NCI-H1694 treated with DMSO at 0.1 percent for 48 hours (cell line): ENCODE measurements at places on chromosomes 12 and 14.
A peak's percentile ranks its signal among the peaks of the same experiment; 100 is the strongest.

GRCh38 chr14:94317259-94317658 lies 5.9 kb downstream of the SERPINA6 start:
- DNase-seq = no peak

GRCh38 chr12:76024102-76024781 lies 7.3 kb downstream of the PHLDA1 start:
- no peak for DNase-seq

DNA sequence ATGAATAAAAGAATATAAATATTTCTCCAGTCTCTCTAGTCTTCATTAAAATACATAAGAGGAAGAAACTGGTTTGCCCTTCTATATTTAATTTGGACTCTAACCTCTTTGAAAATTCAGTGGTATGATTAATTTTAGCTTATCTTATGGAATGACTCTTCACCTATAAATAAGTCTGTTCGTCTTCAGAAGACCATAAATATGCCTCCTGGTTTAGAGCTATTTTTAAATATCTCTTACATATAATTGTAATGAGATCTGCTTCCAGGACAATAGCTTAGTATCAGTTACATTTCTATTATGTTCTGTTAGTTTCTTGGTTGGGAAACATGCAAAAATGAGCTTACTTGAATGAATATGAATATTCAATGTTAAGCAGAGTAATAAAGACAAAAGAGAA lies 257.5 kb upstream of the HMGA2 start:
- DNase-seq = no peak

GRCh38 chr14:57933349-57933748 lies 67.5 kb upstream of the SLC35F4 start:
- no peak for DNase-seq

DNA sequence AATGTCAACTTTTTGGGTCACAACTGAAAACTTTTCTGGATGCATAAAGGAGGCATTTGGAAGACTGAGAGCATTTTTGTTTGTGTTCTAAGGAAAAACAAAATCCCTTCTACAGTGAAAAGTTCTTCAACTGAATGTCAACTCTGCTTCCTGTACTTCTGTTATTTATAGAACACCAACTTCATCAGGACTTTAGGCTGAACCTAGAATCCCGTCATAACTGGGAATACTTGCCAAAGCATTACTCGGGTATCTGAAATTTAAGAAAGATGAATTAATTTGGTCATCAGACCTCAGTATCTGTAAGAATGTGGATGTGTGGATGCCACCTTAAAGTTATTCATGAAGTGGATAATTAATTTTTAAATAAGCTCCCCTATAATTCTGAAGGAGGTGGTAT lies 73.2 kb downstream of the FERMT2 start:
- DNase-seq = no peak

DNA sequence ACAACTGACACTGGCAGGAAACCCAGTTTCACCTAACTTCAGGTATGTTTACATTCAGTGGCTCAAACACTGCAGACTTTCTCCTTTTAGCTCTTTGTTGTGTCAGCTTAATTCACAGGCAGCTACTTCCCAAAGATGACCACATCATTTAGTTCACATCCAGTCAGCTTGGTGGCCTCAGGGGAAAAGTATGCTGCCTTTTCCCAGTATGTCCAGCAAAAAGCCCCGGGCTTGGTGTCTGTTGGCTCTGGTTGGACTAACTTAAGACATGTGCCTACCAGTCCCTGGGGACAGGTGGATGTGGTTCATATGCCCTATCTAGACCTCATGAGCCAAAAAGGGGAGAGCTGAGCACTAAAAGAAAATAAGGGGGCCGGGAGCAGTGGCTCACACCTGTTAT lies 56.4 kb downstream of the GOLGA5 start:
- no peak for DNase-seq

- peak; percentile 62 for DNase-seq
Measured at GRCh38 chr12:104201238-104202001, 14.2 kb upstream of the TXNRD1 start.

GRCh38 chr14:92472860-92473259 lies 40.7 kb upstream of the RIN3 start:
- DNase-seq = no peak

DNA sequence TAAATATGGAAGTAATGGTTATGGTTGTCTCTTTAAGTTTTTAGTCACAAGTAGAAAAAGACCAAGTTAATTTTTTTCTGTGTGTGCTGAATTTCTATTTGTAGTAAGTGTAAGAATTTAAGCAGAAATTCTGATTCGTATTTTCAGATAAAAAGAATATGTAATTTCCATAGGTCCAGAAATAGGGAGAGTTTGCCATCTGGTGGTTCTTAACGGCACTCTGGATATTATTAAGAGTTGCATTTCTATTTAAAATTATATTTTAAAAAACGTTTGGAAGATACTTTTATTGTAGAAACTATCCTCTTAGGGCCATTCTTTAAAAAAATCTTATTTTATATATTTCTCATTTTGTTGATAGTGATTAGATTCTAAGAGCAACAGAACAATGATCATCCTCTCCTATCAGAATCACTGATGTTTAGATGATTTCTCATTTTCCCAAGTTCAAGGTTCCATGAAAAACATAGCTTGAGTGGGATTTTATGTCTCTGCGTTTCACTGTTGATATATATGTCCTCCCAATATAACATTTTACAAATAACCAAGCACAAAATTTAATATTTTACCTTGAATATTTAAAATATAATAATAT lies 88.3 kb downstream of the LRRK2 start:
- DNase-seq = peak; percentile 29

- DNase-seq = no peak
Measured at GRCh38 chr12:49960474-49961110, 1.1 kb upstream of the AQP5 start.

DNA sequence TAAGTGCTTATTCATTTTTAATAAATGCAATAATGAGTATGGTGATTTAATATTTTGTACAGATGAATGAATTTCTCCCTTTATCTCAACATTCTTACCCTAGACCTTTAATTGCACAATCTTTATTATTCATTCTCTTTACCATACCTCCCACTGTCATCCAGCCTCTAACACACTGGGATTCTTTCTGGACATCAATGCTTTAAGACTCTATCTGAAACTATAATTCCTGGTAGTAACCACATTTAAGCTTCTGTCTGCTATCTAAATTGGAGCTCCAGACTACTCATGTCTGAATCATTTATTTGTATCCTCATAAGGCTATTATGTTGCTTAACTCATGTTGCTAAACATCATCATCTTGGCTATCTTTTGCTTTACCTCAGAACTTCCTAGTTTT lies 270.2 kb downstream of the ALG10B start:
- DNase-seq = no peak

GRCh38 chr14:100045642-100046344 lies 19.4 kb upstream of the EVL start:
- DNase-seq = no peak

DNA sequence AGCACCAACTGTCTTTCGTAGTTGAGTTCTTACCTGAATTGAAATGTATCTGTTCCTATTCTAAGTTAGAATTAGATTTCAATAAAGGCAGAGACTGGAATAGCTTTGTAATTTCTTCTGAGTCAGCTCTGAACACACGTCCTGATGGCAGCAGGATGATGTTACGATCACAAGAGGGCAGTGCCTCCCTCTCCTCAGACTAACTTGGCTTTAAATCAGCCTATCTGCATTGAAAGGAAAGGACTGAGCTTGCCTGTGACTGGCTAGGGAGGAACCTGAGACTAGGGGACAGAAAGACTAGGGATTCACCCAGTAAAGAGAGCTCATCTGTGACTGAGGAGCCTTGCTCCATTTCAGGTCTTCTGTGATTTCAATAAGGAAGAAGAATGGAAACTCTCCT lies 323.7 kb upstream of the OR4E1 start:
- DNase-seq = no peak

DNA sequence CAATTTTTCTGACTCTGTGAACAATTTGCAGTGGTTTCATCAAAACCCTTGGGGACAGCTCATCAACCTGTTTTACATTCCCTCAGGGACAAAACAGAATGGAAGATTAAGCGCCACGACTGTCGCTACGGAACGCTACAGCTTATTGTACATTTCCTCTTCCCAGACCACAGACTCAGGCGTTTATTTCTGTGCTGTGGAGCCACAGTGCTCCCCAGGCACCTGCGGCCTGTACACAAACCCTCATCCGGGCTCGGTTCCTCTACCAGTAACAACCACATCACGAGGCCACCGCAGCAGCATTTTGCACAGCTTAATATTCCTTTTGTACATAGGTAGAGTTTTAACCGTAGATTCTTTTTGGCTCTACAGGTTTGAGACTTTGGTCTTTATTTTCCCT lies 397.4 kb upstream of the OR4E1 start:
- DNase-seq = no peak

- DNase-seq = no peak
Measured at GRCh38 chr12:5510251-5510805, 78.4 kb downstream of the NTF3 start.

GRCh38 chr14:95472819-95473251 lies 43.6 kb downstream of the SYNE3 start:
- no peak for DNase-seq

- DNase-seq = no peak
Measured at GRCh38 chr12:77229640-77230442, 164.5 kb upstream of the E2F7 start.

DNA sequence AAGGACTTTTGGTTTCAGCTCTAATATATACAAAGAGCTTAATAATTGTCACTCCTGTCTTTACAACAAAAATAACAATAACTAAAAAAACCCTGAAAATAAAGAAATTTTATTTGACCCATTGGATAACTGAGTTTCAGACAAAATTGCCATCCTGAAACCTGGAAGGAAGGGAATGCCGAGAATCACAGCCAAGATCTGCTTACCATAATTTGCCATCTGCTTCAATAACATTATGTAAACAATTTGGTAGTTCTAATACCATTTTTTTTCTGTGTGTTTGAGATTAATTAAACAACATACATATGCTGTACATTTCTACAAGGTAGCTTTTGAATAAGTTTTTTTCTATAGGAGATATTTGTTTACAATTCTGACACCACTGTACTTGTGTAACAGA lies 596.3 kb upstream of the MGAT4C start:
- peak; percentile 54 for DNase-seq

DNA sequence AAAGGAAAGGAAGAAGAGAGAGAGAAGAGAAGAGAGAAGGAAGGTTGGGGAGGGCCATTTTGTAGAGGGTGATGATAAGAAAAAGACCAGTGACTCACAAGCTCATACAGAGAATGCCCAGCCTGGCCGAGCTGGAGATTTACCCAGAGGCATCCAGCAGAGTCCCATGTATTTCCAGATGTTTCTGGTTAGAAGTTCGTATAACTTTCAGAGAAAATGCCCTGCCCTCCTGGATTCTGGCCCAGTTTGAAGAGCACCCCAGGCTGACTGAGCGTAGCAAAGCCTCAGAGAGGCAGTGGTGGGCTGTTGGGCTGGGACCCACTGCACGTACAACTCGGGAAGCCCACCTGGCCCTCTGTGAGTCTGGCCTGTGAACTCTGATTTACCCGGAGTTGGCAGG lies 221.8 kb downstream of the SLC41A2 start:
- DNase-seq = no peak

GRCh38 chr14:21106498-21107282 lies 5.8 kb downstream of the TMEM253 start:
- DNase-seq = peak; percentile 87

DNA sequence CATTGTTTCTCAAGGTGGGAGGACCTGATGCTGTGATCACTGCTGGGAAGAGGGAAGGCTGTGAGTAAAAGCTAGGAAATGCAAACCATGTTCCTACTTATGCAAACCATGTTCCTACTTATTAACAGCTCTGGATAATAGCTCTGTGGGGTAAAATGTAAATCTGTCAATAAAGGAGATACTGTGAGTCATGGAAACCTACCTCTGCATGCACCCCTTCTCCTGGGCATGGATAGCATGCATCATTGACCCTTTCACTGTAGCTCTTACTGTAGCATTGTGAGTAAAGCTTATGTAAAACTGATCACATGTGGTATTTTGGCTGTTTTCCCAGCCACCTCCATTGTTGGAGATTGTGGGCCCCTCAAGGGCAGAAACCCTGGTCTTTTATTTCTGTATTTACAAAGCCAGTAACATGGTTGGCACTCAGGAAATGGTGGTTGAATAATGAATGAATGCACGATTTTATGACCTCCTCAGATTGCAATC lies 253.7 kb downstream of the GRIN2B start:
- no peak for DNase-seq

DNA sequence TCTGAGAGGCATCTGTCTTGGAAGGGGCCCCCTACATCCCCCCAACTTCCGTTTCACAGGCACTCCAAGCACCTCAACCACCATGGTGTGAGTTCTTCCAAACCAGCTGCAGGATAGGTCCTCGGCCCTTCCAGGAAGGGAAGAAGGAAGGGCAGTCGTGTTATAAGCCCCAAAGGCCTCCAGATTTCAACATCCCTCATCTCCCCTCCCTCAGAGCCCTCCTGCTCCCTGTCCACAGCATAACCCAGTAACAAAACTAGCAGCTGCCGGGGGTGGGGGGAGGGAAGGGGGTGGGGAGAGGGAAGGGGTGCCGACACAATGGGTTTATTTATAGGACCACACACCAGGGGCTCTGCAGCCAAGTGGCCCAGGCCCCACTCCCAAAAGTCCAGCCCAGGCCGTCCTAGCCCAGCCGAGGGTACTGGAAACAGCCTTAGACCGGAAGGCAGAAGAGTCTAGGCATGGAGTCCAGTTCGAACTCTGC lies 18.3 kb downstream of the NCKAP5L start:
- no peak for DNase-seq

DNA sequence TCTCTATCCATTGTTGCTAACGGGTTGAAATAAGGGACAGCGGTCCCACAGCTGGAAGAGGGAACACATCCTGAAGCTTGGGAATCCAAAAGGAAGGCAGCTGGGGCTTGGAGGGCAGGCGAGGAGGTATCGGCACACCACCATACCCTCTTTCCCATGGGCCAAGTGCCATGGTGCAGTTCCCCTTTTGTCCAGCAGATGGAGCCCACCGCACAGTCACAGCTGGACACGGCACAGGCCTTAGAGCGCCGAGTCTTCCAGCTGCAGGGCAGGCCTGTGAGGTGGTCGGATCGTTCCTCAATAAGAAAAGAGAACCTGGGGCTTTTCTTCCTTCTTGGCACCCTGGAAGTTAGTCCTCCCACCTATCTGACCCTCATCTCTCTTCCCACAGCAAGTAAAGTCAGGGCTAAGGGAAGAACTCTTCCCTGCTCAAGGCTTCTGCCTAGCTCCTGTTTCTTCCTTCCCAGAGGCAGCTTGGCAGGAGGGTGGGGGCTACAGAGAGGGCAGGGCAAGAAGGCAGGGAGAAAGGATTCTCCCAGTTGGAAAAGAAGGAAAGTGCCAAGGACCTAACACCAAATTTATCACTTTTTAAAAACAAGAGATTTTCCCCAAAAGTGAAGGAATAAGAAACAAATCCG lies 8.6 kb downstream of the PPP1R1A start:
- peak; percentile 1 for DNase-seq

- DNase-seq = peak; percentile 3
Measured at GRCh38 chr12:86590296-86590695, 334.1 kb upstream of the MGAT4C start.

DNA sequence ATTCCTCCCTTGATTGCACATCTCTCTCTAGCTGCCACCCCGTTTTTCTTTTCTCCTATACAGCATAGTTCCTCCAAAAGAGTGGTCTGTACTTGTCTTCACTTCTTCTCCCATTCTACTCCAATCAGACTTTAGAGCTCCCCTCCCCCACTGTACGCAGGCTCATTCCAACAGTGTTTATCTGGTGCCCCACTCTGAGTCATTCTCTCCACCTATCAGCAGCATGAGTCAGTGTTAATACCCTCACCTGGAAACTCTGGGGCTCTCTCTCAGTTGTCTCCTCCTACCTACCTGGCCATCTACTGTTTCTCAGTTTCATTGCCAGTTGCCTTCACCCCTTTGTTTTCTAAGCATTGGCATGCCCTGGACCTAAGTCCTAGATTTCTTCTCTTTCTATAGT lies 175.1 kb upstream of the ARHGAP5 start:
- DNase-seq = no peak
